H1 (cell line): ENCODE measurements at places on chromosomes 12 and 14. TPM values are rescaled to one million over a fixed set of nuclear protein-coding genes. Genes with fewer than 3 reads are reported as not detected.

The IFI27 gene
- total RNA-seq = 0.76 and 1.0 TPM in 2 replicates

The AKAP3 gene
- 1.0 and 1.3 TPM in 2 replicates for total RNA-seq

The KRT77 gene
- 0.10 TPM in 1 of 2 replicates, not detected in the other for total RNA-seq

The ABCD2 gene
- total RNA-seq = 0.06 TPM in 1 of 2 replicates, not detected in the other

DNA sequence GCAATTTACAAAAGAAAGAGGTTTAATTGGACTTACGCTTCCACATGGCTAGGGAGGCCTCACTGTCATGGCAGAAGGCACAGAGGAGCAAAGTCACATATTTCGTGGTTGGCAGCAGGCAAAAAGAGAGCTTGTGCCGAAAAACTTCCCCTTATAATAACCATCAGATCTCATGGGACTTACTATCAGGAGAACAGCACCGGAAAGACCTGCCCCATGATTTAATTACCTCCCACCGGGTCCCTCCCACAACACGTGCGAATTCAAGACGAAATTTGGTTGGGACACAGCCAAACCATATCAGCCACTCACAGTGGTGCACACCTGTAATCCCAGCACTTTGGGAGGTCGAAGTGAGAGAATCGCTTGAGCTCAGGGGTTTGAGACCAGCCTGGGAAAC is 68.5 kb downstream of the FBXL14 start:
- DNase-seq = no peak

DNA sequence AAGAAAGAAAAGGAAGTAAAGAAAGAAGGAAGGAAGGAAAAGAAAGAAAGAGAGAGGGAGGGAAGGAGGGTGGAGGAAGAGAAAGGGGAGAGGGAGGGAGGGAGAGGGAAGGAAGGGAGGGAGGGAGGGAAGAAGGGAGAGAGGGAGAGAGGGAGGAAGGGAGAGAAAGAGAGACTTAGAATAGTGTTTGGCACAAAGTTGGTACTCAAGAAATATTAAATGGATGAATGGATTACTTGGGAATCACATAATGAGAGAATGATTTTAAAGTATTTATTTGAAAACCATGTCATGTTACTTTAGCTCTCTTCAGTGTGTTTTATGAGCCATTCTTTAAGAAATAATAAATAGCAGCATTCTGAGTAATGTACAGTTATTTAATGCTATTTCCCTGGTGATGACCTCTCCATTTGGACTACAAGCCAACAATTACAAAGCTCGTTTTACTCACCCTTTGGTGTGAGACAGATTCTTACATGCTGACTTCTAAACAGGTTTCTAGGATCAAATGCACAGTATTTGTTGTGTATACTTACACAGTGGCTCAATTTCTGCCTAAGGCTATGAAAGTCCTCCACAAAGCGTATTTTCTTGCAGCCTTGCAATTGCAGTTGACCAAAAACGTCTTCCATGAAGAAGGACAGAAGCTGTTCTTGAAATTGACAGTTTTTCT is 861 bp downstream of the IL26 start:
- DNase-seq = no peak

DNA sequence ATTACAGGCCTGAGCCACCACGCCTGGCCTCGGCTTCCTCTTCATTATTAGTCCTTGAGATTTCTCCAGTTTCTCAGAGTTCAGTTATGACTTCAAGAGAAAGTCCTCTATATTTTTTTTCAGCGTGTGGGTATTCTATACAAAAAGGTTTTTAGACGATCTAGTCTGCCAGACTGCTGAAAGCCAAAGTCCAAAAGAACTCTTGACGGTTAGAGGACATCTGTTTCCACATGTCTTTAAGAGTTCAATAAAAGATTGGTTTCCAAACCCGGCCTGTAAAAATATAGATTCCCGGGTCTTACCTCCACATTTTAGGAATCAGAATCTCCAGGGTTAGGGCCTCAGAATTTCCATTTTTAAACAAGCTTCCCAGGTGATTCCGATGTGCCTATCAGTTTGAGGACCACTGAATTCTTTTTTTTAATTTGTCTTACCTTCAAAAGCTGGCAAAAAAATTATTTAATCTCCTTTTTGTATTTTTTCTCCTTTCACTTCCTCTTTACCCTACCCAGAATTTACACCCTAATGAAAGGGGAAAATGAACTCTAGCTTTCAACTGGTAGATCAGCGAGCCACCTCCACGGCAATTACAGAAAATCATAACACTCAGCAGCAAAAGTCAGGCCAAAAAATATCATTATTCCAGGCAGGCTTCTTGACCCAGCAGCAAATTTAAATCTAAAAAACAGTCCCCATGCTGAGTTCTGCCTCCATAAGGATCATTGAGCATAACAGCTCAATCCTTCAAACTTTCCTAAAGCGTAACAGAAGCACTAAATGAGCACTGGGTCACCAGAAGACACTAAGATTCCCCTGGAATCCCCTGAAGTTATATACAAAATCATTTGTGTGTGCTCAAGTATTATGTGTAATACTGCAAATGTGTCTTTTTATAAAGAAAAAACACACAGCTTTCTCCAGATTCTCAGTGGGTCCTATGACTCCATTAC is 8.7 kb downstream of the NT5DC3 start:
- no peak for DNase-seq

GRCh38 chr12:81705586-81705985 is 53.6 kb downstream of the PPFIA2 start:
- no peak for DNase-seq

- no peak for DNase-seq
These were observed 83.2 kb downstream of the ETV6 start for GRCh38 chr12:11732715-11733114.

DNA sequence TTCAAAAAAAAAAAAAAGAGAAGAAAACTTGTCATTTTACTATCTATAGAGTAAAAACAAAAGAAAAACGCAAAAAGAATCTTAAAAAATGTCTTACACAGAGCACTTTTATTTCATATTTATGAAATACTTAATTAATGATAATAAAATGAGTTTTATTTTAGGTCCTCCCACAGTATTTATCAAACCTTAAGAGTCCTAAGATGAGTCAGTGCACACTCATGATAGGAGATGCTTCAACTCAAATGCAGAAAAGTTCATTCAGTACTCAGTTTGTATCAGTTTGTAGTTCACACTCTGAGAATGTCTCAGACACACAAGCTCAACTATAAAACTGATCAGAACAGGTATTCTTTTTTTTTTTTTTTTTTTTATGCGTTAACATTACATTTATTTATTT is 41.7 kb downstream of the TRIM9 start:
- no peak for DNase-seq

DNA sequence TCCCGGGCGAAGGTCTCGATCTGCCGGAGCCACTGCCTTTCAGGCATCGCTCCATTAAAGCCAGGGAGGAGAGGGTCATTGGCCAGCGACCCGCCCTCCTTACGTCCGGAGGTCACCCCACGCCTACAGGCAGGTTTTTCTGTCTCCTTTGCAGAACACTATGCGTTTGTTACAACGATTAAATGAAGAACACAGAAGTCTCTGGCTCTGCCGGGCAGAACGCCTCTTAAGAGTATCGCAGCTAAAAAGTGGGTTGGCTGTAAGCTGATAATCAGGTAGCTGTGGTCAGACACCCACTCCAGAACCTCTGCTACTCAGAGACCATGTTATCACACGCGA is 15.0 kb downstream of the OTX2 start:
- DNase-seq = no peak

DNA sequence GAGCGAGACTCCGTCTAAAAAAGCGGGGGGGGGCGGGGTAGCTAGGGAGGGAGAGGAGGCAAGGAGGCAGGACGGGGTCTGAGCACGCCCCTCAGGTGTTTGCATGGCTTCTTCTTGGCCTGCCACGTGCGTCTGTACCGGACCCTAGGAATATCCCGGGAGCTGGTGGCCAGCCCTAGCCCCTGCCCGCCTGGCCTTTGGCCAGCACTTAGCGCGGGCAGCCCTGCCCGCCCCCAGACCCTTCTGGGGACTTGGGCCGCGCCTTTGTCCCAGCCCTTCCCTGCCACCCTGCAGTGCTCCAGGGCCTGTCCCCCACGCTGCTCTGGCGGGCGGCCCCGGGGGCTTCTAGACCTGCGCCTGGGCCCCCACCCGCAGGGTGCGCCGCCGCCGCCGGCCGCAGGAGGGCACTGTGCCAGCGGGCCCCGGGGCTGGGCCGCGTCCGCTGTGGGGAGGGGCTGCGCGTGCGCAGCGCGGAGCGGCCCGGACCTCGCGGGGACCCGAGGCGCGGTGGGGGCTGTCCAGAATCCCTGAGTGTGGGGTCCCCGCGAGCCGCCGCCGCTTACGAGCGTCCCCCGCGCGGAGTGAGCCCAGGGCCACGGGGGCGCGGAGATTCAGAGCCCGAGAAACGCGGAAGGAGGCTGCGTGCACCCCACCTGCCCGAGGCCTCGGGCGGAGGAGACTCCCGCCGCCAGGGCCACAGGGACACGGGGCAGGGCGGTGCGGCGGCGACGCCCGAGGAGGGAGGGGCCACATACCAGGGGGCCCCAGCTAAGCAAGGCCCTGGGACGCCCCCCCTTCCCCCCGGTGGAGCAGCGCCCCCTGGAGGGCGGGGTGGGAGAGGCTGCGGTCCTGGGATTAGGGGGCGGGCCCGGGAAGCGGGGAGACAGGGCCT is 21.0 kb downstream of the SLC25A29 start:
- no peak for DNase-seq

DNA sequence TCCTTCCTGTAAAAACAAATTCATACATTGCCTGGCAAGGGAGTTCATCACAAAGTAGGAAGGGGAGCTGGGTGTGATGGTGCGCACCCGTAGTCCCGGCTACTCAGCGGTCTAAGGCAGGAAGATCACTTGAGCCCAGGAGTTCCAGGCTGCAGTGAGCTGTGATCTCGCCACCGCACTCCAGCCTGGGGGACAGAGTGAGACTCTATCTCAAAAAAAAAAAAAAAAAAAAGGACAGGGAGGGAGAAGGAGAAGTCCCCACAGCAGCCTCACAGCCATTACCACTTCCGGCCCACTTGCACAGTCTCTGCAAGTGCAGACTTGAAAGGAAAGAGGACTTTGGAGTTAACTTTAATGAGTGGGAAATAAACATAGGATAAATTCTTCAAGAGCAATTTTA is 121.0 kb downstream of the FBXL14 start:
- DNase-seq = no peak

- DNase-seq = no peak
These were observed 64.3 kb downstream of the DAD1 start for GRCh38 chr14:22524784-22525161.

GRCh38 chr12:2959505-2960389 is 550 bp downstream of the TEAD4 start:
- DNase-seq = no peak

- DNase-seq = no peak
These were observed 40.3 kb upstream of the MEG3 start for GRCh38 chr14:100785626-100786025.

DNA sequence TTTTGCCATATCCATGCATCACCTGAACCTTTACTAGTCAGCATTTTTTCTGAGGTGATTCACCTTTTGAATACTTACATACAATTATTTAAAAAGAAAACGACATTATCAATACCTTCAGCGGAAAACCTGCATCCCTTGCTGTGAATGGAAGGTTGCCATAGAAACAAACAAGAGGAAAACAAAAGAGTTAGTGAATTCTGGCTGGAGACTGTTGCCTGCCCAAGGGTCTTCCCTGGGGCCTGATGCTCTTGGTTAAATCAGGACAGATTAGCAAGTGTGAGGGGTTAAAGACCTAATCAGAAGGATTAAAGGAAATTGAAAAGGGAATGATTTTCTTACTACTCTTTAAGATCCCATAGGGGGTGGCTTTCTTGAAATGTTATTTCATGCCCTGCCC is 96.0 kb upstream of the WSCD2 start:
- peak; percentile 17 for DNase-seq

GRCh38 chr14:101216366-101217079 is 313.0 kb upstream of the RTL1 start:
- peak; percentile 2 for DNase-seq
